ENCODE measurements at places on chromosomes 2 and 18. TPM values are rescaled to one million over a fixed set of nuclear protein-coding genes. Genes with fewer than 3 reads are reported as not detected.

DNA sequence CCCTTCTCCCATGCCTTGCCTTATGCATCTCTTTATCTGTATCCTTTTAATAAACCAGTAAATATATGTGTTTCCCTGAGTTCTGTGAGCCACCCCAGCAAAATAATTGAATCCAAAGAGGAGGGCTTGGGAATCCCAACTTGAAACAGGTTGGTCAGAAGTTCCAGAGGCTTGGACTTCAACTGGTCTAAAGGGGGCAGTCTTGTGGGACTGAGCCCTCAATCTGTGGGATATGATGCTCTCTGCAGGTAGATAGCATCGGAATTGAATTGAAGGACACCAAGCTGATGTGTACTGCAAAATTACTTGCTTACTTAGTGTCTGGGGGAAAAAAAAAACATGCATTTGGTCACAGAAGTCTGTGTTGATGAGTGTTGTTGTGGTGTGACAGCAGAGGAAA, 1033.5 kb upstream of the TMEFF2 start:
- DNase-seq = no peak

- no peak for DNase-seq
Measured at GRCh38 chr2:145025382-145025781, 505.5 kb upstream of the ZEB2 start.

DNA sequence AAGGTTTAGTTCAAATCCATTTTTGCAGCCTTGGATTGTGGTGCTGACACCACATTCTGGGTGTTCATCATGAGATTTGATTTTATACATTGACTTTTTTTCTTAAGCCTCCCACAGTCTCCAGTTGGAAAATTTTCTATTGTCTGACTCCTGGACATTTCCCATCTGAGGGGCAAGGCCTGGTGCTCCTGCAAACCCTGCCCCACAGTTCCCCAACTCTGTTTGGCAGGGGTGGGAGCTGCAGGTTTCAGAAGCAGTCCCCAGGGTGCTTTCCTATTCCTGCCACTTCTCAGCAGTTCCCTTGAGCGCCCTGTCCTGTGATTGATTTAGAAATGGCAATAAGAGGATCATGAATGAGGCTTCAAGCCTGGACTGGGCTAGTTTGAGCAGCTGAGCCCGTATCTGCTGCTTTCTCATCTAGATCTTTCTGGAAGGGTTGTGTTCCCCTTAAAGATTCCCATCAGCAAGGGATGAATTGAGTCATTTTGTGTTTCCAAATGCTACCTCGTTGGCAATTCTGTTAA, 77.0 kb downstream of the CIB4 start:
- DNase-seq = no peak

- no peak for DNase-seq
Measured at GRCh38 chr2:10179422-10179821, 56.9 kb downstream of the RRM2 start.

GRCh38 chr2:68151037-68151436, 6.7 kb upstream of the PNO1 start:
- no peak for DNase-seq

DNA sequence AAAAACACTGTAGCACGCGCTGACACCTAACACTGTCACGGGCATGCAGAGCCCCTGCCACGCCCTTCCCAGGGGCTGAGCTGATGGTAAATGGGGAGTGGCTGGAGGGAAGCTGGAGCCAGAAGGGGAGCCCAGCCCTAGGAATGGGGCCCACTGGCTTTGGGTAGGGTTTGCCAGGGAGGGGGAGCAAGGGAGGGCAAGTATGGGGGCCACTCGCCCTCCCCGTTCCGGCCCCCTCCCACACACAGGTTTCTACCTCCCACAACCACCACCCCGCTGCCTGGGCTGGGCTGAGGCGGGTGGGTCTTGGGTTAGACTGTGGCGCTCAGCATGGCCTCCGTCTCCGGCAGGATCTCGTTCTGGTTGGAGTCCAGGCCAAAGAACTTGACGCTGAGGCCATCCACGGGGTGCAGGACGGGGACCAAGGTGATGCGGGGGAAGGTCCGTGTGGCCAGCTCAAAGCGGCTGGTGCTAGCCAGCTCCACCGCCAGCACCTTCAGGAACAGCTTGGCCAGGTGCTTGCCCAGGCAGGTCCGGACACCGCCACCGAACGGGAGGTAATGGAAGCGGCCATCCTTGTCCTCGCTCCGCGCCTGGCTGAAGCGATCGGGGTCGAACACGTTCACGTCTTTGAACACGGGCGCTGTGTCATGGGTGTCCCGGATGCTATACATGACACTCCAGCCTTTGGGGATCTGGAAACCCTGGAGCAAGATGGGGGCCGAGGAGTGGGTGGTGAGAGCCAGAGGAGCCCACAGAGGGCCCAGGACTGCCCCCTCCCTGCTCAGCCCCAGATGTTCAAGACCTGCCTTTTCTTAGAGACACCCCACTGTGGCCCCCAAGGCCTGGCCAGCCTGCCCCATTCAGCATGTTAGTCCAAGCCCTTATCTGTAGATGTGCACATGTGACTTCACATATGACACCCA, 15.5 kb downstream of the CYP26B1 start:
- no peak for DNase-seq

GRCh38 chr2:30584116-30584515, 137.1 kb downstream of the LCLAT1 start:
- DNase-seq = no peak

DNA sequence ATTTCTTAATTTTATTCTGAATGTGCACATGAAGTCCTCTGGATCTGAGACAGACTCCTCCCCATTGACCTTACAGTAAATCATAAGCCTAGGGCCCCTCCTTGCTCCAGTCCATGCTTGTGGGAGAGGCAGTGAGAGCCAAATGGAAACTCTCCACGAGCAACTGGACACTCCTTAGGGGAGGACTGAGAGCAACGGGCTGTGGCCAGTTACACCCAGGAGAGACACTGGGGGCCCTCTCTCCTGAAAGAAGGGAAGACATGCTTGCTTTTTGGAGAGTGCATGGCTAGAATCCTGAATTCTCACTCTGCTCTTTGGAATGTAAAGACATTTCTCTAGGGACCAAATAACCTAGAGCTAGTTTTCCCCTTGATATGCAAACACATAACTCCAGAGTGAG, 49.0 kb upstream of the BIN1 start:
- no peak for DNase-seq

SERPINB10 gene
- total RNA-seq = not detected

DNAH7 gene
- total RNA-seq = 0.11 TPM

KYNU gene
- total RNA-seq = 0.07 TPM

All from pulmonary artery endothelial cell (primary cell).